ENCODE measurements at places on chromosomes 6 and 20.

DNA sequence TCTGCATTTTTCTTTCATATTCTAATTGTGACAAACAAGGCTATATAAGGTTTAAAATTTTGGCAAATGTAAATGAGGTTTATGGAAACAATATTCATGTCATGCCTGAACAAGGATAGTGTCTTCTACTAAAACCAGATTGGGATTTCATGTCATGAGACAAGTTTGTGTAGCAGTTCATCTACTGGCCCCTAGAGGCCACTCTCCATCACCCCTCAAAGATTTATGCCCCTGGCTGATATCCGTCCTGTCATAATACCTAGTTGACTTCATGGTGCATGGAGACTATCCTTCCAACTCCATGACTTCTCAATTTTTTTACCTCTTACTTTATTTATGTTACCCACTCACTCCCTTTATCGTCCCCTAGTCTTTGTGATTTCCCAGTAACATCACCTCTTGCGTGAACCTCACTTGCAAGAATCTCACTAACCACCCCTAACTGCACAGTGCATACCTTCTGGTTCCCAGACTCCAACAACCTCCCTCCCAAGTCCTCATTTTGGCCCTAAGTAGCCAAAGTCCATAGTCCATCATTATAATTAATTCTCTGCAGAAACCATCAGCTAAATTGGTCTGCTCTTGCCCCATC is 179.8 kb downstream of the TASP1 start:
- peak; percentile 22 for DNase-seq

GRCh38 chr6:151390276-151390850 is 996 bp downstream of the ZBTB2 start:
- DNase-seq = peak; percentile 98

DNA sequence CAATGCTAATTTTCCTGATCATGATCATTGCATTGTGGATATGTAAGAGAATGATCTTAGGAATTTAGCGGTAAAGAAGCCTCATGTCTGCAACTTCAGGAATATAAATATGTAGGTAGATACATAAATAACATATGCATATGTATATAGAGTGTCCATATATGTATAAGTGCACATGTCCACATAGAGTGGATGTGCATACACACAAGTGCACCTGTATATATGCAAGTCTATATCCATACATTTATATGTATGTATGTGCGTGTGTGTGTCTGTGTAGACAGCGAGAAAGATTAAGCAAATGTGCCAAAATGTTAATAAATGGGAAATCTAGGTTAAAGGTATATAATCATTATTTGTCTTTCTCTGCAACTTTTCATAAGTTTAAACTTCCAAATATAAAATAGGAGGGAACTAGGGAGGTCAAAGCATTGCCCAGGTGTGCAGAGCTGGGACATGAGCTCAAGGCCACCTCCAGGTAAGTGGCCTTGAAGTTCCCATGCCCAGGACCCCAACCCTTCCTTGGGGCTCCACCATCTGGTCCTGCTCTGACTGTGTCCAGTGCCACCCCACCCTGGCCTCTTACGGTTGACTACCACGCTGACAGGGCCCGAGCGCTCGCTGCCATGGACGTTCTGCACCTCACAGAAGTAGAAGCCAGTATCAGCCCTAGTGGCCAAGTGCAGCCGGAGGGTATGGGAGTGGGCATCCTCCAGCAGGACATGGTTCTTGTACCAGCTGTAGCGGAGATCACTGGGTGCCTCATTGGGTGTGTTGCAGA is 9.6 kb downstream of the SIGLEC1 start:
- no peak for DNase-seq

- no peak for DNase-seq
Measured at GRCh38 chr6:153476243-153476642, 345.2 kb upstream of the RGS17 start.

DNA sequence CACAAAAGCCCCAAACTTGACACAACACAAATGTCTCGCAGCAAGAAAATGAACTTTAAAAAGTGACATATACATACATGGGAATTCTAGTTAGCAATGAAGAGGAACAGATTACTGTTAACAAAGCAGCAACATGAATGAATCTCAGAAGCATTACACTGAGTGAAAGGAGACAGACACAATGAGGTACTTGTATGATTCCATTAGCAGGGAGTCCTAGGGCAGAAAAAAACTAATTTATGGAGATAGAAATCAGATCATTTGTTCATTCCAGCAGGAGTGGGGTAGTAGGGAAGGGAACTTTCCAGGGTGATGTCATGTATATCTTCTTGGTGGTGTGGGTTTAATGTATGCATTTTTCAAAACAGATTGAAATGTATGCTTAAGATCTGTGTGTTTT is 524.4 kb downstream of the KIF16B start:
- no peak for DNase-seq

Data from endothelial cell (in vitro differentiated cells).